ENCODE measurements at places on chromosomes 12 and 14.

- peak overlapping the region; percentile 100 for H3K27ac ChIP-seq
- peaks cover 54% of the 10 kb centered on the region for H3K27me3 ChIP-seq
- peaks cover 19% of the 10 kb centered on the region for H3K36me3 ChIP-seq
- H3K4me1 ChIP-seq = peaks cover 75% of the 10 kb centered on the region
- DNase-seq = peak; percentile 57
- peak overlapping the region; percentile 95 for H3K4me3 ChIP-seq
These were observed 1.1 kb upstream of the HDAC7 start for GRCh38 chr12:47820631-47821345.

DNA sequence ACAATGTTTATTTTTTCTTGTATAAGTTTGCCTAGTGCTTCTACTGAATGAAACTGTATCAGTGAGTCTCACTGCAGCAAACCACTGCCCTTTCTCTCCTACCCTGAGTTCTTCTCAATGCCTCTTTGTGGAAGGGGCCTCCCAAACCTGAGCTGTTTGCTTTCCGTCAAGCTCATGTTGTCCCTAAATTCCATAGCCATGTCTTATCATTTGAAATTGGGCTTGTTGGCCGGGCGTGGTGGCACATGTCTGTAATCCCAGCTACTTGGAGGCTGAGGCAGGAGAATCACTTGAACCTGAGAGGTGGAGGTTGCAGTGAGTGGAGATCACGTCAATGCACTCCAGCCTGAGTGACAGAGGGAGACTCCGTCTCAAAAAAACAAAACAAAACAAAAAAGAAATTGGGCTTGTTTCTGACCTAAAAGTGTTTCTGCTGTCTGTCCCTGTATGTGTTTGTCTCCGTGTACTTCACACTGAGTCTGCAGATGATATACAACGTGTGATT lies 1.8 kb upstream of the CSRP2 start:
- H3K27ac ChIP-seq = no peak overlapping the region
- H3K4me1 ChIP-seq = peaks cover 35% of the 10 kb centered on the region
- H3K36me3 ChIP-seq = peaks cover 16% of the 10 kb centered on the region
- no peak for DNase-seq
- H3K27me3 ChIP-seq = peaks cover 2% of the 10 kb centered on the region
- H3K4me3 ChIP-seq = peak overlapping the region; percentile 42

DNA sequence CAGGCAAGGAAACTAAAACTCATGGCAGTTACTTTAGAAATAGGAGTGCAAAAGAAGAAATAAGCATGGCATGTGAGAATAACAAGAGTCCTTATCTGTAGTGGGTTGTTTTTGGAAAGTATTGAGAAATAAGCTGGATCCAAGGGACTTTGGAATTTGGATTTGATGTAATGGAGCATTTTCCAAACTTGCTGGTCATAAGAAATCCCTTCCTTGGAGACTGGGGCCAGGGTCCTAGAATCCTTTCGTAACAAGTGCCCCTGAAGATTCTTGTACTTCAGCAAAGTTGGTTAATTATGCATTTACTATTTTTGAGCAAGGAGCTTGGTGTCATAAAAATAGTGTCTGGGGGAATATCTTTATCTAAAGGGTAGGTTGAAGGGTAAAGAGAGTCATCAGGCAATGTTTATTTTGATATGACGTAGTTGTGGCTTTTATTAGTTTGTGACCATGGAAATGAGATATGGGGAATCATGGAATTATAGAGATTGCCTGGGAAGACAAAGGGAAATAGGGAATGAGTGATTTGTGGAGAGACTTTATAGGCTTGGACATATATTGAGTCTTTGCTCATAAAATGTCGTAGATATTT lies 53.9 kb downstream of the WNK1 start:
- DNase-seq = no peak
- H3K4me3 ChIP-seq = no peak overlapping the region
- peaks cover 2% of the 10 kb centered on the region for H3K4me1 ChIP-seq
- no peak overlapping the region for H3K27ac ChIP-seq
- H3K36me3 ChIP-seq = no peaks in the 10 kb centered on the region
- H3K27me3 ChIP-seq = no peaks in the 10 kb centered on the region

- H3K4me3 ChIP-seq = no peak overlapping the region
- H3K36me3 ChIP-seq = peaks cover 20% of the 10 kb centered on the region
- DNase-seq = no peak
- no peaks in the 10 kb centered on the region for H3K4me1 ChIP-seq
- H3K27me3 ChIP-seq = no peaks in the 10 kb centered on the region
- H3K27ac ChIP-seq = no peak overlapping the region
These were observed 46.5 kb upstream of the KCNMB4 start for GRCh38 chr12:70319605-70320004.

- H3K36me3 ChIP-seq = no peaks in the 10 kb centered on the region
- H3K4me3 ChIP-seq = no peak overlapping the region
- no peak for DNase-seq
- H3K27ac ChIP-seq = no peak overlapping the region
- H3K27me3 ChIP-seq = no peaks in the 10 kb centered on the region
These were observed 39.9 kb upstream of the TMCC3 start for GRCh38 chr12:94690198-94690771.

GRCh38 chr12:79822475-79822874 lies 112.4 kb downstream of the PPP1R12A start:
- no peaks in the 10 kb centered on the region for H3K27me3 ChIP-seq
- H3K4me1 ChIP-seq = peaks cover 11% of the 10 kb centered on the region
- H3K27ac ChIP-seq = no peak overlapping the region
- DNase-seq = no peak
- H3K4me3 ChIP-seq = no peak overlapping the region
